ENCODE measurements at places on chromosomes 11 and 22. TPM values are rescaled to one million over a fixed set of nuclear protein-coding genes. Genes with fewer than 3 reads are reported as not detected.

RIMBP3B gene
- total RNA-seq = 0.26 TPM

KIAA0930 gene
- 67.1 TPM for total RNA-seq

IL18 gene
- total RNA-seq = 1.3 TPM

VPS51 gene
- total RNA-seq = 71.2 TPM

MPPED2 gene
- total RNA-seq = not detected

DENND5A gene
- 82.1 TPM for total RNA-seq

C1QTNF4 gene
- total RNA-seq = not detected

OR8G5 gene
- total RNA-seq = not detected

TRPM5 gene
- total RNA-seq = not detected

DNA sequence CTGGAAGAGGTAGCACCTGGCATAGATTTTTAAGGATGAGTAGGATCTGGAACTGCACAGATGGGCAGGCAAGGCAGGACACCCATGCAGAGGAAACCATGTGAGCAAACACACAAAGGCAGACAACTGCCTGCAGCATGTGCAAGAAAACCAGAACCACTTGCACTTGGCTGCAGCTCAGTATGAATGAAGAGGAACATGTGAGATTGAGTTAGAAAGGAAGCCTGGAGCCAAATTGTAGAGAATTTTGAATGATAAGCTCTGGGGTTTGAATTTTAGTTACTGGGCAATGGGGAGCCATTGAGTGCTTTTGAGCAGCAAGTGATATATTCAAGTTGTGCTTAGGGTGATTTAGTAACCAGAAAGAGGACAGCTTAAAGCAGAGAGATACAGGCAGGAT lies 583.4 kb downstream of the SOX6 start:
- no peak for DNase-seq
- no peak overlapping the region for H3K4me3 ChIP-seq
- H3K36me3 ChIP-seq = no peaks in the 10 kb centered on the region
- no peaks in the 10 kb centered on the region for H3K4me1 ChIP-seq
- H3K27ac ChIP-seq = no peak overlapping the region
- peaks cover 10% of the 10 kb centered on the region for H3K27me3 ChIP-seq

DNA sequence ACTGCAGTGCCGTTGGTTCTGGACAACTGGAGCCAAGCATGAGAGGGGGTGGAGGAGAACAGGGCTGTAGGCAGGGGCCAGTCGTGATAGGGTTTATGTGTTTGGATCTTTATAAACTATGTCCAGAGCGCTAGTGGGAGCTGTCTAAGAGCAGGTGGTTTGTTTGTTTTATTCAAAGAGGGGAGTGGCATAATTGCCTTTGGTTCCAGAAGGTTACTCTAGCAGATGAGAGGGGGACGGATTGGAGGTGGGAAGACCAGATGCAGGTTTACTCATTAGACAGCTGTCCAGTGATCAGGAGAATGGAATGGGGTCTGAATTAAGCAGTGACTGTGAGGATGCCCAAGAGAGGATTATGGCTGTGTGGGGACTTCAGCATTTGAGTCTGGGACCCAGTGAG lies 109.3 kb upstream of the TBCEL start:
- DNase-seq = no peak
- no peak overlapping the region for H3K27ac ChIP-seq
- no peak overlapping the region for H3K4me3 ChIP-seq

GRCh38 chr11:122786896-122787295 lies 51.4 kb upstream of the CRTAM start:
- peaks cover 14% of the 10 kb centered on the region for H3K36me3 ChIP-seq
- no peak for DNase-seq
- H3K27me3 ChIP-seq = peaks cover 2% of the 10 kb centered on the region
- no peak overlapping the region for H3K4me3 ChIP-seq
- no peak overlapping the region for H3K27ac ChIP-seq

DNA sequence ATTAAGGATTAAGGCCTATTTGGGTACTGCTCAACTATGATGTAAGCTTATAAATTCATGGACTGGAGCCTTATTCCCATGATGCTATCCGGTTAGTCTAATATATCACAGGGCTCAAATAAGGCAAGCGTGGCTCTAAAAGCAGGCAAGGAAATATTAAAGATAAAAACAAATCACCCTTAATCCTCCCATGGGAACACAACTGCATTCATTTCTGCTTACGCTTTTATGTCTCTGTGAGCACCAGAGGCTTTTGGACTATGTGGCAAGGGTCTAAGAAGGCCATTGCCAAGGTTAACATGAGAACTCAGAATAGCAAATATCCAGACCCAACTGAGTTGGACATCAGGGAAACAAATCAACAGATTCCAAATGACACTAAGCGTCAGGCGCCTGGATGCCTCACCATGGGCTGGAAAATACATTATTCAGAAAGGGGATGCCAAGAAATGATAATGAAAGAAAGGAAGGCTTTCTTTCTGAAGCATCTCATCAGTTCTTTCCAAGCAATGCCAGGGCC lies 138.1 kb downstream of the SLC1A2 start:
- H3K36me3 ChIP-seq = peaks cover 7% of the 10 kb centered on the region
- H3K4me3 ChIP-seq = no peak overlapping the region
- no peak overlapping the region for H3K27ac ChIP-seq
- DNase-seq = no peak
- H3K27me3 ChIP-seq = 0 out of 2 replicates have a peak, but pooled peaks cover 2% of the 10 kb centered on the region

GRCh38 chr11:23284631-23285030 lies 424.4 kb upstream of the CCDC179 start:
- 0 out of 2 replicates have a peak, but pooled peaks cover 3% of the 10 kb centered on the region for H3K36me3 ChIP-seq
- H3K4me1 ChIP-seq = peaks cover 58% of the 10 kb centered on the region
- no peaks in the 10 kb centered on the region for H3K27me3 ChIP-seq
- peak overlapping the region; percentile 72 for H3K27ac ChIP-seq

GRCh38 chr11:24886880-24887619 lies 390.2 kb downstream of the LUZP2 start:
- H3K4me3 ChIP-seq = no peak overlapping the region
- no peaks in the 10 kb centered on the region for H3K36me3 ChIP-seq
- no peaks in the 10 kb centered on the region for H3K27me3 ChIP-seq

DNA sequence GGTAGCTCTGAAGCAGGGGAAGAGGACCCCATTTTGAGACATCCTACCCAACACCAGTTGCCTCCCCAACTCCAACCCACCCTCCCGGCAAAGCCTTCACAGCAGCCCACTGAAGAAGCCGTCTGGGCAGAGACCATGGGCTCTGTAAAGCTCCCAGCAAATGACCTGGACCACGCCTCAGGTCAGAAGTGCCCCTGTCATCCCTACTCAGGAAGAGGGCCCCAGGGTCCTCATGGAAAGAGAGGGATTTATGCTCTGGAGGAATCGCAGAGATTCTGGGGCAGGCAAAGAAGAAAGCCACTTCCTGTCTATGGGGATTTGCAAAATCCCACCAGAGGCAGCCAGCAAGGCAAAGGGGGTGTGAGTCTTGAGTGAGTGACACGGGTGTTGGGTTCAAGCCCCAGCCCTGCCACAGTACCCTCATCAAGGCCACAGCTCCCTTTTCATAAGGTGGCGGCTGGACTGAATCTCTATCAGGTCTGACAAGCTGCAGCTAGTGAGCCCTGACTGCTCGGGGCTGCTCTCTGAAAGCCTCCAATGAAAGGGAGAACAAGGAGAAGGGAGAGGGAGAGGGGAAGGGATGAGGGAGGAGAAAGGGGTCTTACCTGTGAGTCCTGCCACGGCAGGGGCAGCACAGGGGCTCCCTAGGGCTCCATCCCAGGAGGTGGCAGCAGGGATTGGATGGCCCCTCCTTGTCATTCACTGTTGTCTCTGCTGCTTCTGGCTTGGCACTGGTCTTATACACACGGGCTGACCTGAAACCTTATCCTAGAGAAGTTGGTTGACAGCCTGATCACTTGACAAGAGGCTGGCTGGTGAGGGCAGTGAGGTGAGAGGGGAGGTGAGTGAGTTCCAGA lies at the start of gene UCP3:
Gene UCP3 (minus strand): TSS at position 713 of the 857 bp plus-strand sequence. CDS start 2,043 bp downstream, outside the sequence.
- H3K4me1 ChIP-seq = no peaks in the 10 kb centered on the region
- no peak for DNase-seq
- H3K36me3 ChIP-seq = no peaks in the 10 kb centered on the region
- no peak within 1 kb of the TSS for H3K27ac ChIP-seq
- no peak within 1 kb of the TSS for H3K4me3 ChIP-seq

DNA sequence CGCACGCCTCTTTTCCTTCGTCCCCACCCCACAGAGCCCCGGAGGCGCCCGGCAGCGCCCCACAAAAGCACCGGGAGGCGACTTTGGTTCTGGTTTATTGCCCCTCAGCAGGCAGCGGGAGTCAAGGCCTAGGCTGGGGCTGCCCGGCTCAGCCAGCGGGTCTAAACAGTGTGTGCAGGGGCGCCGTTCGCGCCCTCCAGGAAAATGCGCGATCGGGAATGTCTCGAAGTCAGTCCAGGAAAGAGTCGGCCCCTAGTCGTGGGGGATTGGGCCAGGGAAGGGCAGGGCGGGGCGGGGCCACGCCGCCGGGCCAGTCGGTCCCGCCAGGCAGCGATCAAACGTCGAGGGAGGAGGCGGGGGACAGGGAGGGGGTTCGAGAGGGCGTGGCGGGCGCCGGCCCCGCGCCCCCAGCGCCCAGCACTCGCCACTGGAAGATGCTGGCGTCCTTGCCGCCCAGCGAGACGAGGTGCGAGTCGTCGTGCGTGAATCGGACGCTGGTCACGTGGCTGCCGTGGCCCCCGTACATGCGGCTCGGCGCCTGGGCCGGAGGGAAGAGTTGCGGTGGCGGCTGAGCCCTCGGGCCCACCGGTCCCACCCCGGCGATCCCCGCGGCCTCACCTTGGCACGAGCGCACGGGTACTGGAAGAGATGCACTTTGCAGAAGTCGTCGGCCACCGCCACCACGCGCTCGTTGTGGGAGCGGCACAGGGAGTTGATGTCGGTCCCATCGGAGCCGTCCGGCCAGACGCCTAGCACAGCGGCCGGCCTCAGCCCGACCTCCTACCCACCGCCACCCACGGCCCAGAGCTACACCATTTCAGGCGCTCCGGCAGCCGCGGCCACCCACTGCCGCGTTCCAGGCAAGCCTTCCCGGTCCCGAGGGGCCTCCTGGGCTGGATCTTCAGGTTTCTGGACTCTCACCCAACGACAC lies 741 bp upstream of the MTA2 start:
- H3K27ac ChIP-seq = peak overlapping the region; percentile 89
- peaks cover 13% of the 10 kb centered on the region for H3K27me3 ChIP-seq
- peak; percentile 26 for DNase-seq

GRCh38 chr11:100878474-100878873 lies 191.4 kb downstream of the ARHGAP42 start:
- H3K27me3 ChIP-seq = no peaks in the 10 kb centered on the region
- no peak for DNase-seq
- peaks cover 21% of the 10 kb centered on the region for H3K36me3 ChIP-seq
- peaks cover 47% of the 10 kb centered on the region for H3K4me1 ChIP-seq
- no peak overlapping the region for H3K4me3 ChIP-seq
- peak overlapping the region; percentile 52 for H3K27ac ChIP-seq

DNA sequence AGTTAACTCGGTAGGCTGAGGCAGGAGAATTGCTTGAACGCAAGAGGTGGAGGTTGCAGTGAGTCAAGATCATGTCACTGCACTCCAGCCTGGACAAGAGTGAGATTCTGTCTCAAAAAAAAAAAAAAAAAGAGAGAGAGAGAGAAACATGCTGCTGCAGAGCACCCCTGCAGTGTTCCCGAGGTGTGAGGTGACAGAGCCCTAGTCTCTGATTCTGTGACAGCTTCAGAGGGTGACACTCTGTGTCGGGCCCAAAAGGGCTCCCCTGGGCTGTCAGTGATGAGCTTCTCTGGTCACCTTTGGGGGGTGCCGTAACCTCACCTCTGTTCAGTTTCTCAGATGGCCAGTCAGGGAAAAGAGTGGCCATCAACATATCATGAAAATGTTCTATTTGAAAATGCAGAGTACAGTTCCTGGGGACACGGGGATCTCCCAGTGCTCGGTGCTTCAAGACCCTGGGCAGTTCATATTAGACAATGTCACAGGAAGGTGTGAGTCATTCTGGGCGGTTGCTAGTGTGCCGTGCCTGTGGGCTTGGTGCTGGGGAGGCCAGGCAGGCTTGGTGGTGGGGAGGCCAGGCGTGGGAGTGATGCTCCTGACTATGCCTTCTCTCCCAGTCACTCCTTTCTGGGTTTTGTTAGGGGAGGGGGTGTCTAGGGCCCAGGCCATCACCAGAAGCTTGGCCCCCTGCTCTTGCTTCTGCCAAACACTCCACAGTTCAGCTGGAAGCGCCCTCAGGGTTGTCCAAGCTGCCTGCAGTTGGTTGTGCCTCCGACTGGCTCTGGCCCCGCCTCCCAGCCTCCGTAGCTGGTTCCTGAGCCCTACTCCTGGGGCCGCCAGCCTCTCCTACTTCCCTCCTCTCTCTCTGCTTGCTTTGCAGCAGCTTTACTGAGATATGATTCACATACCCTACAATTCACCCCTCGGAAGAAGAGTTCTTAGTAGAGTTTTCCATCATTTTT lies 52.5 kb upstream of the CLDN5 start:
- peak overlapping the region; percentile 71 for H3K27ac ChIP-seq
- H3K36me3 ChIP-seq = no peaks in the 10 kb centered on the region
- peaks cover 31% of the 10 kb centered on the region for H3K4me1 ChIP-seq
- DNase-seq = peak; percentile 53
- peak overlapping the region; percentile 55 for H3K4me3 ChIP-seq

GRCh38 chr11:104169091-104169490 lies 5.1 kb upstream of the PDGFD start:
- peaks cover 2% of the 10 kb centered on the region for H3K27me3 ChIP-seq
- no peak for DNase-seq
- no peak overlapping the region for H3K27ac ChIP-seq
- no peak overlapping the region for H3K4me3 ChIP-seq
- H3K4me1 ChIP-seq = peaks cover 1% of the 10 kb centered on the region

- H3K4me3 ChIP-seq = no peak overlapping the region
- H3K27ac ChIP-seq = no peak overlapping the region
Observed at GRCh38 chr11:5283086-5283485, 13.3 kb upstream of the HBE1 start.

DNA sequence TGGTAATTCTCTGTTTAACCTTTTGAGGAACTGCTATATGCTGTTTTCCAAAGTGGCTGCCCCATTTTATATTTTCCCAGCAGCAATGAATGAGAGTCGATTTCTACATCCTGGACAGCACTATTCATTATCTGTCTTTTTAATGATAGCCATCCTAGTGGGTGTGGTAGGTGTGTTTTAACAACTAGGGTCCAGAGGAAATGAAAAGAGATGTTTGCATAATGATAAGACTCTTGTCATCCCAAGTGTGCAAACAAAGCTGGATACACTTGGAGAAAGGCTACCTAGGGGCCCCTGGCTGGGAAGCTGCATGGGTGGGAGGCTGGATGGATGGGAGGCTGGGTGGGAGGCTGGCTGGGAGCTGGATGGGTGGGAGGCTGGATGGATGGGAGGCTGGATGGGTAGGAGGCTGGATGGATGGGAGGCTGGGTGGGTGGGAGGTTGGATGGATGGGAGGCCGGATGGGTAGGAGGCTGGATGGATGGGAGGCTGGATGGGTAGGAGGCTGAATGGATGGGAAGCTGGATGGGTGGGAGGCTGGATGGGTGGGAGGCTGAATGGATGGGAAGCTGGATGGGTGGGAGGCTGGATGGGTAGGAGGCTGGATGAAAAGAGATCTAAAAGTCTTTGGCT lies 158.0 kb downstream of the DSCAML1 start:
- H3K27me3 ChIP-seq = peaks cover 47% of the 10 kb centered on the region
- no peaks in the 10 kb centered on the region for H3K4me1 ChIP-seq
- H3K36me3 ChIP-seq = no peaks in the 10 kb centered on the region
- H3K27ac ChIP-seq = no peak overlapping the region
- no peak for DNase-seq
- no peak overlapping the region for H3K4me3 ChIP-seq

Measured in HFFc6 (cell line).